HCEC 1CT (cell line): ENCODE measurements at places on chromosomes 4 and X.
A peak's percentile ranks its signal among the peaks of the same experiment; 100 is the strongest.

DNA sequence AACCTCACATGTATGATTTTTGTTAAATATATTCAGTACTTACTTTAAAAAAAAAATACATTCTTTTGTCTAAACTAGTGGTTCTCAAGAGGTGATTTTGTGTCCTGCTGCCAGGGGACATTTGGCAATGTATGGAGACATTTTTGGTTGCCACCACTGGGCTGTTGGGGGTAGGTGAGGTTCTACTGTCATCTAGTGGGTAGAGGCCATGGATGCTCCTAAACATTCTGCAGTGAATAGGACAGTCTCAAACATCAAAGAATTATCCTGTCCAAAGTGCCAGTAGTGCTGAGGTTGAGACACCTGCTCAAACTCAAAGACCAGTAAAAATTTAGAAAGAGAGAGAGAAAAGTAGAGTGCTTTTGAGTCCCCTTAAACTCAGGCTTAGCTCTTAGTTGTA lies 32.9 kb upstream of the PGM2 start:
- no peak for DNase-seq

DNA sequence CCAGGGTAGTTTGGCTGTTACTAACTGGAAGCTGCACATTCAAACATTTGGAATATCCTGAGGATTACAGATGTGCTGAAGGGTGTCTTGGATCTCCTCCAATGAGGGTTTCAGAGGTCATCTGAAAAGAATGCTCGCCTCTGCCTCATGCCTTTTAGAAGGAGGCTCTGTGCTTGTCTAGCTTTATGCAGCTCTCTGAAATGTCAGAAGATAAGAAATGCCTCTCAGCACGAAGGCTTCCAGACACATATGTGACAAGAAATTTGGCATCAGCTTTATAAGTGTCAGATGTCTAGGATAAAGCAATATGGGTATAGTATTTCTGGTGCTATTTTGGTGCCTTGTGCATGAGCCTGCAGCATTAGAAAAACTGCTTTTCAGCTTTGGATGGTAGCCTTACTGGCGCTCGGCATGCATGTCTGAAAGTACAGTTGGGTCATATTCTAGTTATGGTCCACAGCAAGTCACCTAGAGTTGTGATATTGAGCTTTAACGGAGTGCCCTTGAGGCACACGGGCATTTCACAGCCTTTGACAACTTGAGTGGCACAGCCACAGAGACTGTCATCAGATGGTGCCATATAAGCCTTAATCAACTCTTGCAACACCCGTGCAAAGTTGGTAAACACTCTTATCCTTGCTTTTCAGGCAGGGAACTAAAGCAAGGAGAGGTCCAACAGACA lies 70.8 kb upstream of the PGRMC2 start:
- peak; percentile 76 for DNase-seq

- DNase-seq, result peak; percentile 59
These were observed 56.6 kb downstream of the CHST7 start for GRCh38 chrX:46630141-46630540.

DNA sequence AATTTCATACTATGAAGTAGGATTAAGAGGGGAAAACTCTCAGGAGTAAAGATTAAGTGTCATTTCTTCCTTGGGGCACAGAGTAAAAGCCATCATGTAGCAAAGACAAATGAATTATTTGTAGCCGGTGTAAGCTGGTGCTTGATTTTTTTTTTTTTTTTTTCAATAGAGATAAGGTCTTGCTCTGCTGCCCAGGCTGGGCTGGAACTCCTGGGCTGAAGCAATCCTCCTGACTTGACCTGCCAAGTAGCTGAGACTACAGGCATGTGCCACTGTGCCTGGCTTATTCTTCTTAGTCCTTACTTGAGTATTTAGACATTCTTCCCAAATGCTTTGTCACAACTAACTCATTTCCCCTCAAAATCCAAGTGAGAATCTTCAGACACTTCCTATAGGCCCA lies 125.7 kb downstream of the STOX2 start:
- no peak for DNase-seq

DNA sequence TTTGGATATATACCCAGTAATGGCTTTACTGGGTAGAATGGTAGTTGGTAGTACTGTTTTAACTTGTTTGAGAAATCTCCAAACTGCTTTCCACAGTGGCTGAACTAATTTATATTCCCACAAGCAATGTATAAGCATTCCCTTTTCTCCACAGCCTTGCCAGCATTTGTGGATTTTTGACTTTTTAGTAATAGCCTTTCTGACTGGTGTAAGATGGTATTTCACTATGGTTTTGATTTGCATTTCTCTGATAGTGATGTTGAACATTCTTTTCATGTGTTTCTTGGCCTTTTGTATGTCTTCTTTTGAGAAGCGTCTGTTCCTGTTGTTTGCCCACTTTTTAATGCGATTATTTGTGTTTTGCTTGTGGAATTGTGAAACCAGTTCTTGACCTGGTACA lies 290.5 kb downstream of the BMPR1B start:
- no peak for DNase-seq

- no peak for DNase-seq
These were observed 82.4 kb downstream of the HTRA3 start for GRCh38 chr4:8351931-8352367.

- DNase-seq, result no peak
These were observed 7.3 kb upstream of the DHRSX start for GRCh38 chrX:2507904-2508627.

- DNase-seq, result no peak
These were observed at the start of gene SHROOM2 for GRCh38 chrX:9785944-9786797. Gene SHROOM2, plus strand, starts transcription at chrX:9786429. Its CDS starts 117 bp downstream, at chrX:9786546.

GRCh38 chrX:4238916-4239315 lies 525.5 kb upstream of the PRKX start:
- DNase-seq, result no peak

DNA sequence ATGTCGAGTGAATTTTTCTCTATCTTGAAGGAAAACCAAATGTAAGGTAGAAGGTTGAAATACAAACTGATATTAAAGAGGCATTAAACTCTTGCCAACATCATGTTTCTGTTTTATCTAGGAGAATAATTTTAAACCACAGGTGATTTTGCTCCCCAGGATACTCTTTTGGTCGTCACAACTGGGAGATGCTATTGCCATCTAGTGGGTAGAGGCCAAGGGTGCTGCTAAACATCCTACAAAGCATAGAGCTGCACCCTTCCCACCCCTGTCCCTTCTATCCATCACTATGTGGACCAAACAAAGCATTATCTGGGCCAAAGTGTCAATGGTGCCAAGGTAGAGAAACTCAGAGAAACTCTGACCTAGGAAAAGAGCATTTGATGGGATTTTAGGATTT lies 154.6 kb upstream of the MAGEB2 start:
- DNase-seq, result peak; percentile 7

- peak; percentile 5 for DNase-seq
These were observed 36.9 kb upstream of the ATOH1 start for GRCh38 chr4:93791570-93792195.
